Fibroblast of skin of left biceps (primary cell): ENCODE measurements at places on chromosomes 11 and 22.

DNA sequence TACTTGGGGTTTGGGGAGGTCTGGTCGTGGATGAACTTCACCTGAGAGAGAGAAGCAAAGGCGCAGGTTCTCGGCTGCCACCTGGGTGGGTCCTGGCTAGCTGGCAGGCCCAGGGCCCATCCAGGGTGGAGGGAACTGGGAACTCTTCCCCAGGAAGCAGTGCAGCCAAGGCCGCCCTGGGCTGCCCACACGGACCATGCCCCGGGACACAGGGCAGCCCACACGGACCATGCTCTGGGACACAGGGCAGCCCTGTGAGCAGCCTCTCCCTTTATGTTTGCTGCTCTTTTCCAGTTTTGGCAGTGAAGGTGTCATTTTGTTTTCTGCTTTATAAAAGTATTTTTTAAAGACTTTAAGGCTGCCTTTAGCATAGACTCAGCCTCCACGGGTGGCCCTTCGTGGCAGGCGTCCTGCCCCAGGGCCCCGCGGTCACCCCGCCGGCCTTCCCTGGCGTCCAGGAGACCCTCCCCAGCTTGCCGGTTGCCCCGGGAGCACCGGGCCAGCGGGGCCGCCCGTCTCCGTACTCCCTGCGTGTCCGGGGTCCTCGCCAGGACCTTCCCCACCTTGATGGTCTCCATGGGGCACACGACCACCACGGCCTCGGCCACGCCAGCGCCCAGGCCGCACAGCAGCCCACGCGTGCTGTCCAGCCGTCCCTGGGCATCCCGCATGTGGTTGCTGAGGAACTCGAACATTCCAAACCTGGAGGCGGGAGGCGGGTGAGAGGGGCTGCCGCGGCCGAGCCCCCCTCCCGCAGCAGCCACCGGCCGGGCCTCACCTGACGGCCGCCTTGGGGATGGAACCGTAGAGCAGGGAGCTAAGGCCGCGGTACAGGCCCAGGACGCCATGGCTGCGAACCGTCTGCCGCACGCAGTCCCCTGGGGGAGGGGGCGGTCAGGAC, 1.1 kb downstream of the SLC25A1 start:
- no peak for DNase-seq

DNA sequence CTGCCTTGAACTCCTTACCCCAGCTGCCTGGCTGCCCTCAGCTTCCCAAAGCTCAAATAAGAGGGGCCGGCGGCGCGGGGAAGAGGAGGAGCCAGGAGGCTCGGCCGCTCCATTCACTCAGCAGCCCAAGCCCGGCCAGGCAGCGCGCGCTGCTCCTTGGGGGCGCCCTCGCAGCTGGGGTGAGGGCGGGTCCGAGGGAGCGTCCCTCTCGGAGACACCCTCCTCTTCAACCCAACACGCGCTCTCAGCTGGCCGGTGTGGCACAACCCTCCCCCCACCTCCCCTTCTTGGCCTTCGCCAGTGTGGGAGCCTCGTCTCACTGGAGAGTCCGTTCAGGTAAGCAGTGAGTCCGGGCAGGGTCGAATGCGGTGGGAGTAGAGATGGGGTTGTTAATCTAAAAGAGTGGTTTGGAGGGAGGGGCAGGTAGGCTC, at the start of gene WT1:
Gene WT1 (minus strand): TSS at position 29 of the 431 bp plus-strand sequence.
- DNase-seq = no peak

GRCh38 chr11:117875382-117876058, 938 bp downstream of the FXYD6 start:
- DNase-seq = no peak

- DNase-seq = no peak
These were observed 262.2 kb downstream of the BRD1 start for GRCh38 chr22:49565516-49565855.

DNA sequence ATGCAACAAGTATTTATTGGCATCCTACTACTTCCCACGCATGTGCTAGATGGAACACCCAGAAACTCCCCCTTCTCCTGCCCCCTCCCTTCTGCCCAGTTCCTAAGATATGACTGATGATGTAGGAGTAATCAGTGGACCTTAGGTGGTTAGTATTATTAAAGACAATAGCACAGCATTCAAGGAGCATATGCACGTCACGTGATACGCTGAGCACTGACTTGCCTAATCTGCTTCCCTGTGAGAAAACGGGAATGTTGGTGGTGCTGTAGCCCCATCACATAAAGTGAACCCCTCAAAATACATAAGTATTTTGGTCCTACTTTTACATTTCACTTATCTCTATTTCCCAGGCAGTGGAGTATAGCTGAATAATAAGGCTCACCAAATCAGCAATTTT, 12.4 kb downstream of the DRD2 start:
- no peak for DNase-seq

GRCh38 chr11:3115321-3115720, 49.8 kb downstream of the OSBPL5 start:
- no peak for DNase-seq

GRCh38 chr22:37254209-37254866, 10.3 kb upstream of the RAC2 start:
- DNase-seq = no peak

GRCh38 chr22:49547751-49548239, 279.9 kb downstream of the BRD1 start:
- DNase-seq = no peak

GRCh38 chr11:112087212-112087611, 539 bp downstream of the SDHD start:
- DNase-seq = no peak

- DNase-seq = no peak
These were observed 41.6 kb upstream of the NTM start for GRCh38 chr11:131328843-131329242.

- DNase-seq = no peak
These were observed 5.7 kb upstream of the PVALB start for GRCh38 chr22:36822581-36822980.

DNA sequence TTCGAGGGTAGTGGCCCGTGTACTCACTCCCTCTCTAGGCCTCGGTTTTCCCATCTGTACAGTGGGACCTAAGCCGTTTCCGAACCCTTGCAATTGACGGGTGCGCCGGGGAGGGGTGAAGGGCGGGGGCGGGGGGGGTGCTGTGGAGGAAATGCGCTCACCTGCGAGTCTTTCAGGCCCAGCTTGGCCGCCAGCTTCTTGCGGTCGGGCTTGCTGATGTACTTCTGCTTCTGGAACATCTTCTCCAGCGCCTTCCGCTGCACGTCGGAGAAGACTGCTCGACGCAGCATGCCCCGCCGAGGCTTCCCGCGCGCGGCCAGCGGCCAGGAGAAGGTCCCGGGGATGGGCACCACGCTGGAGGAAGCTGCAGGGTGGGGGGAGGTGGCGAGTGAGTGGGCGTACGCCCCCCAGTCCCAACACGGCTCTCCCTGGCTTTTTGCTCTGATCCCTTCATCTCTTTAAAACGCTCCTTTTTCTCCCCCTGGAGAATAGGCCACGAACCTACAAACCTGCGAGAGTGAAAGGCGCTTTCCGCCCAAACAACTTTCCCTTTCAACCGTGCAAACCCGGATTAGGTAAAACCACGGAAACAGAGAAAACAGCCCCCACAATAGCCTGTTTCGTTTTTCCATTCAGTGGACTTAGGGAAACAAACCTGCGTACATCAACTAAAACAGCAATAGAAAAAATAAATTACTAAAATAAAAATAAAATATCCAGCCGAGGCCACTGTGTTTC, 3.2 kb downstream of the DBX1 start:
- no peak for DNase-seq

GRCh38 chr11:62169935-62170334, 20.1 kb upstream of the SCGB1D1 start:
- DNase-seq = no peak

GRCh38 chr11:109000531-109000930, 335.7 kb downstream of the DDX10 start:
- DNase-seq = no peak

DNA sequence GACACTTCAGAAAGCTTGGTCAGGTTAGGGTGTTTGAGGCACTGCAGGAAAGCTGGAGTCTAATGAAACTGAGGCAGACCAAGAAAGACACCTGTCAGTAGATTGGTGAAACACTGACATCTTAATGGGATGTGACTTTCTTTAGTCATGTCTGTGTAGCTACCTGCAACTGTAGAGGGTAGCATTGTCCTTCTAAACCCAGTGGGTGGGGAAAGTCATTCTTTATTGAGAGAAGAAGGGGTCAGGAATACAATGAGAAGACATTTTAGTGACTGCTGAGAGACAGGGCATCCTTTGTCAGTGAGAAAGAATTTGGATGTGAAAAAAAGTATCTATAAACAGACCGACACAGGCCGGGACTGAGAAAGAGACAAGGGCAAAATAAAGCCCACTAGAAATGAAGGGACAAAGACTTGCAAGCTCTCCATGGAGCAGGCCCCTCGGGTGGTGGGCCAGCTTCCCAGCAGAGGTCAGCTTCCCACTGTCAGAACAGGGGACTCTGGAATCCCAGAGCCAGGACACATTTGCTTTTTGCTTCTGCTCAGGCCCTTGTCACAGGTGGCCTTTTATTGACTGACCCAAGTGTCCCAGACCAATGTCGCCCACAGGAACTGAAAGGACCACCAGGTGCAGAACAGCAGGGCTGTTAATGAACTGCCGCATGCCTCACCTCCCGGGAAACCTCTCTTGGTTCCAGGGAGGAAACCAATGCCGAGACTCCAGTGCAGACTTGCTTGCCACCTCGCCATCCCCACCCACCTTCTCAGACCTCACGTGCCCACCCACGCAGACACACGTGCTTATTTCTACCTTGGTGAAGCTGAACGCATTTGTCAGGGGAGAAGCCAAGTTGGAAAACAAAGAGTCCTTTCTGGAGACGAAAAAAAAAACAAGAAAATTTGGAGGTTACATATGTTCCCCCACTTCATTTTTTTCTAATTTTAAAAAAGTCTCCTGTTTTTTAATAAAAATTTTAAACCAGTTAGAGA, 212.8 kb downstream of the TENM4 start:
- no peak for DNase-seq

GRCh38 chr22:46193898-46194310, 43.6 kb downstream of the PPARA start:
- DNase-seq = no peak

GRCh38 chr11:119489087-119489486, 66.1 kb upstream of the THY1 start:
- DNase-seq = no peak

- no peak for DNase-seq
These were observed 736.6 kb downstream of the TBC1D22A start for GRCh38 chr22:47498969-47499495.

GRCh38 chr11:6360183-6360582, 30.1 kb upstream of the SMPD1 start:
- no peak for DNase-seq

GRCh38 chr11:67648140-67648795, 2.3 kb downstream of the ACY3 start:
- no peak for DNase-seq

- DNase-seq = no peak
These were observed 24.6 kb downstream of the CSF2RB start for GRCh38 chr22:36938028-36938425.

GRCh38 chr11:102729849-102730815, 5.4 kb upstream of the MMP8 start:
- peak; percentile 41 for DNase-seq

- DNase-seq = no peak
These were observed 20.8 kb upstream of the ZBED5 start for GRCh38 chr11:10878408-10879214.

DNA sequence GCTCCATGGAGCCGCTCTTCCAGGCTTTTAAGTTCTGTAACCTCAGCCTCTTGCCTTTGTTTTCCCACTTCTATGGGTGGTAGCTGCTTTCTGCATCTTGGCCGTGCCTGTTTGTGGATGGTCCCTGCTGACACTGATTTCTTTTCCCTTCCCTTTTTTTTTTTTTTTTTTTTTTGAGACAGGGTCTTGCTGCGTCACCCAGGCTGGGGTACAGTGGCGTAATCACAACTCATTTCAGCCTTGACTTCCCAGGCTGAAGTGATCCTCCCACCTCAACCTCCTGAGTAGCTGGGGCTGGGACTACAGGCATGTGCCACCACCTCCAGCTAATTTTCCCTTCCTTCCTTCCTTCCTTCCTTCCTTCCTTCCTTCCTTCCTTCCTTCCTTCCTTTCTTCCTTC, 57.7 kb upstream of the EP300 start:
- DNase-seq = no peak

GRCh38 chr11:70112017-70112434, 33.9 kb downstream of the ANO1 start:
- DNase-seq = no peak

DNA sequence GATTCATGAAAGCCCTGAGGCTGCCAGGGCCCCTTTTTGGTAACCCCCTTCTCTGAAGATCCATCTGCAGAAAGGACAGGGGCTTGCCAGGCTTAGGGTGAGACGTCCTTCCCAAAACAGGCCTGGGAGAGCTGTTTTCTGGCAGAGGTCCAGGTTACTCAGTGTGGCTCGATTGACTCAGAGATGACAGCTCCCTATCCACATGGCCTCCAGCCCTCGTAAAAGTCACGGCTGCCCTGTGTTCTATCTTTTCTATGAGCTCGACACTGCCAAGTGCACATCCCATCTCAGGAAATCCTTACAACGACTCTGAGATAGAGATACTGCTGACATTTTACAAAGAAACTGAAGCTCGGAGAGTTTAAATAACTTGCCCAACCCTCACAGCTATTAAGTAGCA, 20.4 kb downstream of the ADAMTS8 start:
- DNase-seq = peak; percentile 43

DNA sequence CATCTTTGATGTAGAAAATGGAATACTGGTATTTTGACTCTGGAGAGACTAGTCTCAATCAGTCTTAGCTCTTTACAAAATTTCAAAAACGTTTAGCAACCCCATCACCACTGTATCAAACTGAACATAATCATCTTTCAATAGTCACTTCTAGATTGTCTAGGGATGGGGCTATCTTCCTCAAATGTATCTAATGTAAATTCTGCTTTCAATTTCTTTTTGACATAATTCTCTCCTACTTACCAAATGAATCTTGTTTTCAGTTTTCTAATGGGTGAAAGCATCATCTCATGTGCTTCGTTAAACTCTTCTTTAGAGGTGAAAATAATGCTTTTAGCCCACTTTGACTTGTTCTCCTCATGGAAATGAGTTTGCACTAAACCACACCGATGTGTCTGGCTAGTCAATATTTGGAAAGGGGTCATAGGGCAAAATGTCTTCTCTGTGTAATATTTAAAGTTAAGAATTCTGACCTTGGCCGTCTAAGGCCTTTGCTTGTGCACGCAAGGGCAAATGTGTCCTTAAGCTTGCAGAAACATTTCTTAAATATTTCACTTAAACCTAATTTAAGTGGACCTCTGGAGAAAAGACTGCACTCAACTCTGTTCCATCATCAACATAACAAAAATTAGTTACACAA, 5.2 kb downstream of the SIK3 start:
- DNase-seq = no peak

DNA sequence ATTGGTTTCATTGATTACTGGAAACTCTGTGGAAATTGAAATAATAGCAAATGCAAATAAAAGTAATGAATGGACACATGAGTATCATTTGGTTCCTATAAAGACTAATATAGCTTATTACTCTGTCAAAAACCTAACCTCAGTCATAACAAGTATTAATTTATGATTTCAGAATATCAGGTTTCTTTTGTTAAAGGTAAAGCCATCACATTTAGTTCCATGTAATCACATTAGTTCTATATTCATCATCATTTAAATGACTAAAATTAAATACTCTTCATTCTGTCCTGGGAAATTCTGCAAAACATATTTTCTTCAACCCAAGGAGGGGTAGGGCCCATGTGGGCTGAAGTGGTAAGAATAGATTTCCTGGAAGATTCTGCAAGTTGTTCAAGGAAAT, 68.2 kb upstream of the ANO3 start:
- no peak for DNase-seq

- DNase-seq = no peak
These were observed 130.6 kb upstream of the MTNR1B start for GRCh38 chr11:92838759-92839310.

GRCh38 chr11:6538945-6539344, 41.9 kb downstream of the DNHD1 start:
- DNase-seq = no peak

GRCh38 chr11:72544589-72544988, 110.3 kb upstream of the CLPB start:
- DNase-seq = no peak
